Suppressor macrophage treated with lipopolysaccharide for 4 hours (primary cell): ENCODE measurements at places on chromosomes 16 and 17.
A peak's percentile ranks its signal among the peaks of the same experiment; 100 is the strongest.

- no peak for DNase-seq
These were observed 190.6 kb upstream of the CIBAR2 start for GRCh38 chr16:85302848-85303353.

DNA sequence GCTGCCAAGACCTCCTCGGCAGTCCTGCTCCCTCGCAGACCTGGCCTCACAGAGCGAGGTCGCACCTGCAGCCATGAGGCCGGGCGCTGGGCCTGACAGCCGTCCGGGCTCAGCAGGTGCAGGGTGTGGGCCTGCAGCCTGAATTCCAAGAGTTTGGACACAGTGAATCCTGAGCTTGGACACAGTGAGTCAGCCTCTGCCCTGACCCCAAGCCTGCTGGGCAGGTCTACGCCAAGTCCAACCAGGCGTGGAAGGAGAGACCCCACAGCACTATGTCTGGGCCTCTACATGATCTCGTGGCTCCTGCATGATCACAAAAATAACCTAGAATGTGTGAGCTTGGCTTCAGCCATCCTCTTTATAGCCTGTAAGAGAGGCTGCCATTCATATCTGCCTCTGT, 121.0 kb downstream of the C16orf95 start:
- DNase-seq = no peak

- peak; percentile 47 for DNase-seq
These were observed 8.2 kb downstream of the TUBG2 start for GRCh38 chr17:42667088-42667951.

GRCh38 chr16:67663877-67664222, 2.7 kb downstream of the ENKD1 start:
- DNase-seq = no peak
